ENCODE measurements at places on chromosomes 2 and 18.

DNA sequence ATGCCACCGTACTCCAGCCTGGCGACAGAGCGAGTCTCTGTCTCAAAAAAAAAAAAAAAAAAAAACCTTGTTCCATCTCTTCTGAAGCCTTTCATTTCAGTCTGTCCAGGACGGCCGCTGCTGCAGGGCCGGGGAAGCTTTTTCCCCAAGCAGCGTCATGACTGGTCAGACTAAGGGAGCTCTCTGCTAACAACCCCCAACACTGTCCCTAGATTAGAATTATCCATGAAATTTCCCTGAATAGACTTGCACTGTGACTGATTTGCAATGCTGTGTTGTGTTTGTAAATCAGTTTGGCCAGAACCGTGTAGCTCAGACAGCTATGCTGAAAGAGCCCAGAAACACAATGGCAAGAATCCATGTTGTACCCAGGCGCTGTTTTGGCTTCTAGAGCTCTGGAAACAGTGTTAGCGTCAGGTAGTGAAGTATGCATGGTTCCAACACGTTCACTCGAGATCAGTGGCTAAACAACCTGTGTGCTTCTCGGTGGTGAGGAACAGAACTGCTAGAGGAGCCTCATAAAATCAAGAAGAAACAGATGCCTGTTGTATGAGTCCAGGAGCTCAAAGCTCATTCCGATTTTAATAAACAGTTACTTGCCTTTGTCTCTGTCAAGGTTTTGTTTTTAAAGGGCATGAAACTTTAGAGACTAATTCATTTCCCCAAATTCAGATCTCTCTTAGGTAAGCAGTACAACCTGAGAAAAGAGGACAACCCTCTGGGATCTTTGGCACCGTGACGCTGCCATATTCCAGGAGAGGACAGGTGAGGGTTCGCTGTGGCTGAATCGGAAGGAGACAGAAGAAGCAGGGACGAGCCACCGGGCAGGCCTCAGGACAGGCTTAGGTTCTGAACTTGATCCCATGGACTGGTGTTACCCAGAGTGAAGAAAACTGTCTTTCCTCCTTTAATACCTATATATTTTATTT is 43.5 kb downstream of the GORASP2 start:
- DNase-seq: no peak

- DNase-seq: no peak
Observed at GRCh38 chr2:79649531-79649930, 136.7 kb downstream of the CTNNA2 start.

DNA sequence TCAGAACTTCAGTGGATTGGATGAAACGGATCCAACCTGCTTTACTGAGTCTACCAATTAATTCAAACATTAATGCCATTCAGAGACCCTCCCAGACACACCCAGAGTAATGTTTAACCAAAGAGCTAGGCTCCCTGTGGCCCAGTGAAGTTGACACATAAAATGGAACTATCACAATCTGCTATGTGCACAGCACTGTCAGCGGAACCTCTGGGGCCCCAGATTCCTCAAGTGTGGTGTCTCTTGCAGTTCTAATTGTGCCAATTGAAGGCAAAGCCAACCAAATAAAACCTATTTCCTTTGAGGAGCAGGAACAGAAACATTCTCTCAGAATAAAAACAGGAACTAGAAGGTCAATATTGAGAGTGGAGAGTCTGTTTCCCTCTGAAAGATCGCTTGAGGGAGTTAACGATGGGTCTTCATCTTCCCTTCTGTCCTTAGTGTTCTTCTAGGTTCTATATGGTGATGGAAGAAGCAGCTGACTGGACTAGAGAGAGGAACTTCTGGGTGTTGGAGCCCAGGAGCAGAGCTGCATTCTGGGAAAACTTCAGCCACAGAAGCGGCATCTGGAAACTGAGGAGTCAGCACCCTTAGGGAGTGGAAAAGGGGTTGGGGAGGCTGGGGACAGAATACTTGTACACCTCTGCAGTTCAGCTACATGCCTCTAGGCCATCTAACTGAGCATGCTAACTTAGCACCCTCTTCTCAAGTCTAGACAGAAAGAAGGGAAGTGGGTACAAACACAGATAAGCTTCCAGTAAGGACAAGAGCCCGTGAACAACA is 174.4 kb upstream of the FBXO11 start:
- no peak for DNase-seq

DNA sequence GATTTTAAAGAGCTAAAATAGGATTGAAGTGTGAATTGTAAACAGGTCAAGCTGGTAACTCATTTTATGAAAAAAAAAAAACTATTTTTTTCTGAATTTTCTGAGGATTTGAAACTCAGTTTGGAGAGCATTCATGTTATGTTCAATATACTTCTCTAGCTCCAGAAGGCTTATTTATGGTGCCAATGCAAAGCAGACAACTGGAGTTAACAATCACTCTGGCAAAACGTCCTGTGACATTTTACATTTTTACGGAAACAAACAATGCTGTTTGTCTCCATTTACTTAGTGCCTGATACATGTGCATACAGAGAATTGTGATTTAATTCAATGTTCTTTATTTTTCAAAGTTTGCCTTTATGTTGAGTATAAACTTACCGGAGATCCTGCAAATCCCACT is 96.0 kb downstream of the COL5A2 start:
- DNase-seq: no peak

DNA sequence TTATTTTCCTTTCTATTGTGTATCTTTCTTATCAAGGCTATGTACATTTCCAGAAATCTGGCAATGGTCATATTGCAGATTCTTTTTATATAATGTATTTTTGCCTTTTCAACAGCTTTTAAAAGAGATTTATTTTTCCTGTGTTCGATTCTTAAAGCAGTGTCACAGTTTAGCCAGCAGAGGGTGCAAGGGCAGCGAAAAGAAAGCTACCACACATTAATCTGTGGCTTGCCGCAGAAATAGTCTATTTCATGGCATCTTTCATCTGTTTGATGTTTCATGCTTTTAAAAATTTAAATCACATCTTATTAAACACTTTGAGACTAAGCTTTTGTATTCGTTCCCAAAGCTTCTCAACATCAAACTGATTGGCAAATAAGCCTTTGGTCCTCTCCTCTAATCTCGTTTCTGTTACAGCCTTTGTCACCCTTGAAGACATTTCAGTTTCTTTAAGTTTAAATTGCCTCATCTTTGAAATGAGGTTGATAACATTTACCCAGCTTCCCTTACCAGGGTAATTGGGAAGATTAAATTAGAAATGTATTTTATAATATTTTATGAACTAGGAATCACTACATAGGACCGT is 73.3 kb downstream of the PIK3C3 start:
- DNase-seq: peak; percentile 3

Measured in stimulated activated CD4-positive, alpha-beta T cell treated with anti-CD3 and anti-CD28 coated beads, Interleukin-12 subunit alpha, Interleukin-12 subunit beta, amount 100 ng/mL, for 4 hours (primary cell).